Inflammatory macrophage (primary cell): ENCODE measurements at places on chromosomes 7 and 10.

GRCh38 chr7:76380623-76380966 is 21.8 kb upstream of the YWHAG start:
- no peak for DNase-seq

- no peak for DNase-seq
These were observed 16.2 kb downstream of the ZNF425 start for GRCh38 chr7:149109969-149110368.

- DNase-seq, result peak; percentile 88
These were observed 32.8 kb downstream of the NOD1 start for GRCh38 chr7:30445770-30446169.

GRCh38 chr7:70178787-70179186 is 580.5 kb downstream of the AUTS2 start:
- DNase-seq, result peak; percentile 36

- DNase-seq, result no peak
These were observed 903.8 kb downstream of the TYW1 start for GRCh38 chr7:67900456-67900855.

GRCh38 chr7:144534196-144534595 is 130.7 kb upstream of the NOBOX start:
- no peak for DNase-seq

GRCh38 chr10:83925133-83925532 is 214.2 kb upstream of the GHITM start:
- no peak for DNase-seq

GRCh38 chr10:132783165-132783939 is 2.6 kb downstream of the NKX6-2 start:
- no peak for DNase-seq
